ENCODE measurements at places on chromosomes 4 and X.

- DNase-seq, result no peak
Measured at GRCh38 chrX:15530318-15530717, 29.7 kb downstream of the BMX start.

GRCh38 chr4:32625687-32626337, 1905.6 kb downstream of the PCDH7 start:
- no peak for DNase-seq

DNA sequence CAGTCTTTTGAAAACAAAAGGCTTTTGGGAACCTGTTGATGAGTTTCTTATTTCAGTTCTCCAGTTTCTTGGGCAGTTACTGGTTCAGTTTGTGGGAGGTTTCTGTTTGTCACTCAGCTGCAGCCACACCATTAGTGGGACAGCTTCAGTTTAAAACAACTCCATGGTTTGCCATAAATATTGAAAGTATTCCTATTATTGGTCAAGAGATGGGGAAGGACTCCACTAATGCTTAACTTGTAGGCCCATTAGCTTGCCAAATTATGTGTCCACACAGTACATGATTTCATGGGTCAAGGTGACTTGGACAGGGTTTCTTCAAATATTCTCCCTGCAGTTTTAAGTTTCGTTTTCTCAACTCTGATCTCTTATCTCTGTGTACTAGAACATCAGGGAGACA, 15.5 kb upstream of the ASIC5 start:
- no peak for DNase-seq

DNA sequence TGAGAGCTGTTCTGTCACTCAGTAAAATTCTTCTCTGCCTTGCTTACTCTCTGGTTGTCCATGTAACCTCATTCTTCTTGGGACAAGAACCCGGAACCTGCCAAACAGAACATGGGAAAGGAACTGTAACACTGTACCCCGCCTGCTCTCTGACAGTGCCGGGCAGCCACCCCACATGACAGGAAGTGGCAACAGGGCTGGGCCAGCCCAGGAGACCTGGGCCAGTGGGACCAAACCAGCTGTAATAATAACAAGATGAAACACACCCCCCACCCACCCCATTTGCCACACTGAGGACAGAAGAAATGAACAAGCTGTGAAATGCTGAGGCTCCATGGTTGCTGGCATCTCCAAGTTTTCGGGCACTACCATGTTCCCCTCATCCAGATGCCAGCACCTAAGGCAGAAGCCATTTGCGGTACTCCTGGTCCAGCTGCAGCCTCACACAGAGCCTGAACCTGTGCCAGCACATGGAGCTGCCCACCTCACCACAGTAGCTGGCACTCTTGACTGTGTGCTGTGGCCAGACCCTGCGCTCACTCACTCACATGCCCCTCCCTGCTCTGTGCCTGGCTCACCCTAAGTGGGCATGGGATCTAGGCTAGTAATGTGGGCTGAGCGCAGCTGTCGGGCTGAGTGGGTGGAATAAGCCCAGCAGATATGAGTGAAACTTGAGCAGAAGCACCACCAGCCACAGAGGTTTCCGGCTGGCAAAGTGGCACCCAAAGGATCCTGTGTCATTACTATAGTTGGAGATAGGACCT, 126.2 kb upstream of the UGT8 start:
- DNase-seq, result no peak

DNA sequence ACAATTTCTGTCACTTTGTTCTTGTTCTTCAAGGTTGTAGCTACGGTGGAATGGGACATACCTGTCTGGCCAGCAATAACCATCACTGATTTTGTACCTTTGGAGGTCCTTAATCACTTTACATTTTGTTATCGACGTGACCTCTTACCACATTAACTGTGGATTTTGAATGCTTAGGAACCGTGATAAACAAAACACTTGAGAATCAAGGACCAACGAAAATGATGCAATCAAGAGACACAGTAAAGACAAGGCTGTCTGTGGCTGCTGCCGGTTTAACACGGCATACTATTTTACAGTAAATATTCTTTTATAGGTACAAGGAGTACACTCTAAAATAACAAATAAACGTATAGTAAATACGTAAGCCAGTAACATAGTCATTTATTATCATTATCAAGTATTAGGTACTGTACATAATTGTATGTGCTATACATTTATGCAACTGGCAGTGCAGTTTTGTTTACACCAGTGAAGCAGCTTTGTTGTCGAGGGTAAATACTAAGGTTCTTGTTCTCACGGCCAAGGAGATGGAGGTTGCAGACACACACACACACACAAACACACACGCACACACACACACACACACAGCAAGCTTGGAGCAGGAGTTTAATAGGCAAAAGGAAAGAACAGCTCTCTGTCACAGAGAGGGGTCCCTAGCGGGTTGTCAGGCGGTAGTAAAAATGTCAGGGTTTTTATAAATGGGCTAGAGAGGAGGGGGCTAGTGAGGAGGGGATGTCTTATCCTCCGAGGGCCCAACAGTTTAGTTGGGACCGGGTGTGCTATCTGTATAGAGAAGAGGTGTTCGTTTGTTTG, 194.7 kb upstream of the CXorf51B start:
- DNase-seq, result no peak

GRCh38 chrX:154123241-154124219, 20.5 kb upstream of the OPN1LW start:
- peak; percentile 67 for DNase-seq

GRCh38 chrX:11470250-11470974, 177.2 kb downstream of the AMELX start:
- no peak for DNase-seq

GRCh38 chrX:139881572-139881971, 51.3 kb downstream of the ATP11C start:
- DNase-seq, result no peak

- no peak for DNase-seq
Measured at GRCh38 chrX:95764972-95765451, 919.6 kb upstream of the DIAPH2 start.

DNA sequence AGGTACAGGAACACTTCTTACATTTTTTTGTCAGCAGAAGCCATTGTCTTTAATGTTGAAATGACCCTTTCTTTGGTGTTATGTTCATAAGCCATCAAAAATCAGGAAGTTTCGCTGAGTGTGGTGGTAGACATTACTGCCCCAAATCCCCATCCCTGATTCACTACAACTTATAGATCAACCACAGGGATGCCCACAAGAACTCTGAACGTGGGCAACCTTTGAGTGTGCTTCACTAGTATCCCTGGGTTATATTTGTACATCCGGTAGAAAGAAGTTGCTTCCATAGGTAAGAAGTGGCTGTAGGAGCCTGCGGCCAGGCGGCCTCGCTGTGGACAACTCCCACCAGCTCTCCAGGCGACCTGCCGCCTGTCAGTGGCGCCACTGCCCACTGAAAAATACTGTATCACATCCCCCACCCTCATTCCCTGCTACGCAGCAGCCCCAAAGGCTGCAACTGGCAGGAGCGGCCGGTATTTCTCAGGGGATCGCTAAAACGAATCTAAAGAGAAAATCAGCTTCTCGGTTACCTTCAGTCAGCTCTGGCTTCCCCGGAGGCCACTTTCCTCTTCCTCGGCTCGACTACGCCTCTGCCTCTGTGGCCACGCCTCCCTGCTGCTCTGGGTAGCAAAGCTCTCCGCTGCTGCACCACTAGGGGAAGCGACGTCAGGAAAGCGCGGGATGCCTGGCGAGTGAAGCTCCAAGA, 13.9 kb upstream of the ETDC start:
- DNase-seq, result peak; percentile 75

GRCh38 chrX:149909324-149910177, 19.8 kb upstream of the HSFX4 start:
- DNase-seq, result peak; percentile 24

DNA sequence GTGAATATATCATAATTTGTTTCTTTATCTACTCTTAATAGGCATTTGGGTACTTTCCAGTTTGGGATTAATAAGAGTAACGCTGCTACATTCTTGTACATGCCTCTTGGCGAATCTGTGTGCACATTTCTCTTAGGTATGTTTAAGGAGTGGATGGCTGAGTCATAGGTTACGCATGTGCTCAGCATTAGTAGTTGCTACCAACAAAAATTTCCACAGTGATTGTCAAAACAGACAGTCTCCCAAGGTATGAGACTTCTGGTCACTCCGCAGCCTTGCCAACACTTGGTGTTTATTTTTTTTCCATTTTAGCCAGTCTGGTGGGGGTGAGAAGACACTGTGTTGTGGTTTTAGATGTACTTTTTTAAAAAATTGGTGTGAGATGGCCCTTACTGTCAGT, 44.6 kb downstream of the FGFBP1 start:
- DNase-seq, result no peak

DNA sequence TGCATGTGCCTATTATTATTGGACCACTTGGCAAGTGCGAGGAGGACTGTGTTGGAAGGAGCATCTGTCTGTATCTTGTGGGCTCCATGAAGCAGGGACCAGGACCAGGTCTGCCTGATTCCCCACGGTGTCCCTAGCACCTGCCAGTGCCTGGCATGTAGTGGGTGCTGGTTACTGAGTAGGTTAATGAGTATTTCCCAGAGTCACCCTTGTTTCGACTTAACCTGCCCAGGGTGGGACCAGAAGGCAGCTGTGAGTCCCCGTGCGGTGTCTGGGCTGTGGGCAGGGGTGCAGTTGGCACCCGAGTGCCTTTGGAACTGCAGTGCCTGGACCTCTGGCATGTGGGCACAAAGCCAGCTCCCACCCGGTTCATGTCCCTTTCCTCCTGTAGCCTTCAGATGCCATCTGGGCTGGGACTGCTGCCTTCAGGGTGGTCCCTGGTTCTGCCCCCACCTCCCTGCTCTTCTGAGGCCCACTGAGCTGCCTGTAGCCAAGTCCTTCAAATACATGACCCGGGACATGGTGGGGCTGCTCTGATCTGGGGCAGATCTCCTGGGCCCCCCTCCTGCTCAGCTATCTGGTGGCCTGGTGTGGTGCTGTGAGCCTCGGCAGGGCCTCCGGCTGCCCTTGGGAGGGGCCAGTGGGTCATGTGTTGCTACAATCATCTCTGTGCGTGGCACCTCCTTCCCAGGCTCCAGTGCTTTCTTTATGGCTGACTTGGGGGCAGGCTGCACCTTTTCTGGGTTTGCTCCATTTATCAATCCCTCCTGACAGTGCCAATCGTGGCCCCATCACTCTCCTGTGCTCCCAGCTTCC, 53.0 kb upstream of the SORCS2 start:
- no peak for DNase-seq

DNA sequence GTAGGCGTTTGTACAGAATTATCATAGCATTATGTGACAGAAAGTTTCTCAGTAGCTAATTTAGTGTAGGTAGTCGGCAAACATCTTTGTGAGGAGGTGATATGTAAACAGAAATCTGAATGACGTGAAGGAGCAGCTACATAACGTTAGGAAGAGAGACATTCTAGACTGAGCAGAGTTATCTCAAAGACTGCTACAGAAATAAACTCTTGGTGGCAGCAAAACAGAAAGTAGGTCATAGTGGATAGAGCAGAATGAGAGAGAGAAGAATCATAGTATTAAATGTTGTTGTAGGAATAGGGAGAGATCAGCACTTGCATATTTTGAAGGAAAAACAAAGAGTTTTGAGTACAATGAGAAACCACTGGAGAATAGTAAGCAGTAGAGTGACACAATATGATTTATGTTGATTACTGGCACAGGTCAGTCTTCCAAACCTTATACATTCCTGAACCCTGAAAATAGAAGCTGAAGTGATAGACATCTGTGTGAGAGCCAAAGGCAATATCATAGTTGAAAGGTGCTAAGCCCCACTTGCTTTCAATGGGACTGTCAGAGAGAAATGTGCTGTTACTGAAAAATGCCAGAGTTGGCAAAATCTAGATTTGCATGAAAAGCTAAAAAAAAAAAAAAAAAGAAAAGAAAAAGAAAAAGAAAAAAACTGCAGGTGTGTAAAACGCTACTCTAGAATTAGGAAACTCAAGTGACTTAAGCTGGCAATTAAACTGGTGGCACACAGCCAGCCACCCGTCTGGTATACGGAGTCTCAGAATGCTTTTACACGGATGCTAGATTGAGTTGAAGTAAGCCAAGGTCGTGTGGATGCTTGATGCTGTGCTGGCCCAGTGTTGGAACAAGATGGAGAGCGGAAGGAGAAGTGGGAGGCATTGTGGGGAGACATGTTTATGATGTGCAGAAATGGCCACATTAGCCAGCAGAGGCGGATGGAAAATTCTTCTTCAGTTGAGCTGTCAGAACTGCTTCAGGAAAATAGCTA, 750.2 kb upstream of the HS3ST1 start:
- DNase-seq, result no peak

GRCh38 chr4:138104284-138104680, 137.9 kb downstream of the SLC7A11 start:
- DNase-seq, result no peak

- DNase-seq, result no peak
Measured at GRCh38 chr4:101807351-101807750, 16.8 kb downstream of the BANK1 start.

- no peak for DNase-seq
Measured at GRCh38 chr4:53614591-53614990, 23.3 kb upstream of the LNX1 start.

DNA sequence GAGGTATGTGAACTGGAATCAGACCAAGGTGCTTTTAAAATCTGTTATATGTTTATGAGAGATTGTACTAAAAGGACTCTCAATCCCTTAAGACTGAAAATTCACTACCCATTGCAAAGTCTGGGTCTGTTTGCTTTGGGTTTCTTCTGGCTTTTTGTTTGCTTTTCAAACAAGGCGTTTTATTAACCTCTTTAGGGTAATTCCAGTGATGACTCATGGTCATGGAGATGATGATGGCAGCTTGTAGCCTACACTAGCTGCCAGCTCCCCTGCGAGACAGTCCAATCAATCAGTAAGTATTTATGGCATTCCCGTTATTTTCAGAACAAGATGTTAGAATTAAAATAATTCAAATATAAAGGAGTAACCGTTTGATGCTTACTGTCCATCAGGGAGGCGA, 643.8 kb upstream of the FTHL17 start:
- no peak for DNase-seq

- no peak for DNase-seq
Measured at GRCh38 chr4:33381816-33382215, 2661.6 kb downstream of the PCDH7 start.

DNA sequence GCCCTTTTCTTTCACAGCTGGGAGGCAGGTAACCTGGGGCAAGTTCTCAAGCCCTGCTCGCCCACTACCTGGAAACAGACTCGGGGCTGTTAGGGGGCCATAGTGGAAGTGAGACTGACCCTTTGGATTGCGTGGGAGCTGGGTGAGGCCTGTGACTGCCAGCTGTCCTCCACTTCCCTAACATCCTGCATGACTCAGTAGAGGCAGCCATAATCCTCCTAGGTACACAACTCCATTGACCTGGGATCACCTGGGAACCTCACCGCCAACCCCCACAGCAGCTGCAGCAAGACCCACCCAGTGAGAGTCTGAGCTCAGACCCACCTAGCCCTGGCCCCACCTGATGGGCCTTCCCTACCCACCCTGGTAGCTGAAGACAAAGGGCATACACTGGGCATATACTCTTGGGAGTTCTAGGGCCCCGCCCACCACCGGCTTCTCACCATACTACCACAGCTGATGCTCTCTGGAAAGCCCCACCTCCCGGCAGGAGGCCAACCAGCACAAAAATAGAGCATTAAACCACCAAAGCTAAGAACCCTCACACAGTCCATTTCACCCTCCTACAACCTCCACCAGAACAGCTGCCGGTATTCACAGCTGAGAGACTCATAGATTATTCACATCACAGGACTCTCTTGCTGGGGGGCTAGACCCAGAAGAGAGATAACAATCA, 61.1 kb upstream of the DCTD start:
- no peak for DNase-seq

Measured in activated naive CD4-positive, alpha-beta T cell treated with anti-CD3 and anti-CD28 coated beads, Interleukin-2, amount 10 ng/mL, durations not matched to agents 7 days and 5 days (primary cell).